ENCODE measurements at places on chromosomes 1 and 21. TPM values are rescaled to one million over a fixed set of nuclear protein-coding genes. Genes with fewer than 3 reads are reported as not detected.
A peak's percentile ranks its signal among the peaks of the same experiment; 100 is the strongest.

DNA sequence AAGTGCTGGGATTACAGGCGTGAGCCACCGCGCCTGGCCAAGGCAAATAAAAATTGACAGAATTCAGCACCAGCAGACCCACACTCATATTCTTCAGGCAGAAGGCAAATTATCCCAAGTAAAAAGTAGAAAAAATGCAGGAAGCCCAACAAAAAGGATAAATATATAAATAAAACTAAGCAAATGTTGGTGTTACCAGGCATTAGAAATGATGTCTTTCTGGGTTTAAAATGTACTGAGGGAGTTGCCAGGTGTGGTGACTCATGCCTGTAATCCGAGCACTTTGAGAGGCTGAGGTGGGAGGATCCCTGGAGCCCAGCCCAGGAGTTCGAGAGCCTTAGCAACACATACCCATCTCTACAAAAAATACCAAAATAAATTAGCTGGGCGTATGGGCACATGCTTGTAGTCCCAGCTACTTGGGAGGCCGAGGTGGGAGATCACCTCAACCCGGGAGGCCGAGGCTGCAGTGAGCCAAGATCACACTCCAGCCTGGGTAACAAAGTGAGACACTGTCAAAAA, 6.3 kb downstream of the INTS11 start:
- DNase-seq: peak; percentile 78

GRCh38 chr1:117630423-117630998, 24.7 kb downstream of the TENT5C start:
- no peak for DNase-seq

GRCh38 chr1:55060133-55060999, 21.0 kb downstream of the PCSK9 start:
- DNase-seq: no peak

DNA sequence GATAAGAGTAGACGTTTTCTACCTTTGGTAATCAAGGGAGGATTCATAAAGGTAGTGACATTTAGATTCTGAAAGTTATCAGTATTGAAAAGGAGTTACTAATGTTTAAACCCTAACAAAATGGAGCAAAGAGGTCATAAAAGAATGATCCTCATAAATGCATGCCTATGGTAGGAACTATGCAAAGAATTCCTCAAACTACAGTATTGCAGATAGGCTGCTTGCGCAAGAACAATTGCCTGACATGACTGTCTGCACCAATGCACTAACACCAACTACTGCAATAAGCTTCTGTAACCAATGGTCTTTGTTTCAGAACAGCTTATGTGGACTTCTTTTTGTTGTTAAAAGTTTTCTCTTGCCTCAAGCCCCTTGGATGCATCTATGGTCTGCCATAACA, 597.3 kb upstream of the ADGRL4 start:
- DNase-seq: no peak

DNA sequence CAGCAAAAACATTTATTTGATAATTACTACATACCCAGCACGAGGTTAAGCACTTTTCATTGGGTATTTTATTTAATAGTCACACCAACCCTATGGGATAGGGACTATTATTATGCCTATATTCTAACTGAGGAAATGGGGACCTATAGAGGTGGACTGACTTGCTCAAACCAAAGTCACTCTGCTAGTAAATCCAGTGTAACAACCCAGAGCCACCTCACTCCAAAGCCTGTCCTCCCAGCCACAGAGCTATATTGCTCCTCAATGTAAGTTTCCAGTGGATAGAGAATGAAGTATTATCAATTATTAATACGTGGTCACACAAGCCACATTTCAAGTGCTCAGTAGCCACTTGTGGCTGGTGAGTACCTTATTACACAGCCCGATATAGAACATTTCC, 97.5 kb downstream of the RGS2 start:
- no peak for DNase-seq

DNA sequence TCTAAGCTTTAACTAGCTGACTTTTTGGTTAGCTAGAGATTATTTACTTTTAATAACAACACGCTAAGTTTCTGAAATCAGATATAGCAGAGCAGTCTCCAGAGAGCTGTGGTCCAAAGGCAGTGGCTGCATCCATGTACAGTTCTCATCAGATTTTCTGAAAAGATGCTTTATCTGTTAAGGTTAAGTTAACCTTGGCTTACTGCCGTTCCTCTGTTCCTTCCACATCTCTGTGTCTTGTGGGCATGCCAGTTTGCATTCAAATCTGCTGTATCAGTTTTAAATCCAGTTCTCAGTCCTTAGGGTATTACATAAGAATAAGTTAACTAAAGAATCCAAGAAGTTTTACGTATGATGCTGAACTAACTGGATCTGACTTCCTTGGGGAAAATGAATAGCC, 46.8 kb downstream of the SPATA46 start:
- DNase-seq: no peak

- no peak for DNase-seq
Observed at GRCh38 chr1:244598611-244599010, 54.3 kb upstream of the DESI2 start.

DNA sequence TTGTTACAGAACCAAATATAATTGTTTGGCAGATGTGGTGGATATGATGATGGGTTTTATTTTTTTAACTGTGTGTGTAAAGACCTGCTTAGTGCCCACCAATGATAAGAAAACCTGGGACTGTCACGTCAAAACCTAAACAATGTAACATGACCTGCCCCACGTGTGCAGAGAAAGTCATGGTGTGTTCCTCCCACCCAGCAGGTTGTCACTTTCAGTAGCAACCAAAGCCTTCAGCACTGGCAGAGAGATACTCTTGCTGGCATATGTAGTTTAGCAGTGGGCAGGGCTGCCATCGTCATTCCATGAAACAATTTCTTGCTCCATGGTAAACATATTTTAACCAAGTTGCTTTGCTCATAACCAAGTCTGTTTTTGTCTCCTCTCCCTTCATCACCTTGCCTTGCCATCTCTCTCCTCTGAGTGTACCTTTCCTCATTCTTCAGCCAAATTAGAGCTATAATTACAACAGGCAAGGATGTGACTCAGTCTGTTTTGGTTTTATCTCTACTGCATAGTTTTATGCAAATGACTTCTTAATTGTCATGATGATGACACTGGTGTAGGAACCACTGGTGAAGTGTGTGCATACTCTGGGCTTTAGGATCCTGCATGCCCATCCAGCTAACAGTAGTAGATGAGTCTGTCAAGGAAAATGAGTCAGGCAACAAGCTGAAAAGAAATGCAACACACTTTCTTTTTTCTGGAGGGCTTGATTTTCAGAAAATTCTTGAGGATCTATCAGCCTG, 150.3 kb downstream of the EDEM3 start:
- DNase-seq: no peak

- no peak for DNase-seq
Observed at GRCh38 chr1:231839999-231840398, 213.4 kb downstream of the DISC1 start.

DNA sequence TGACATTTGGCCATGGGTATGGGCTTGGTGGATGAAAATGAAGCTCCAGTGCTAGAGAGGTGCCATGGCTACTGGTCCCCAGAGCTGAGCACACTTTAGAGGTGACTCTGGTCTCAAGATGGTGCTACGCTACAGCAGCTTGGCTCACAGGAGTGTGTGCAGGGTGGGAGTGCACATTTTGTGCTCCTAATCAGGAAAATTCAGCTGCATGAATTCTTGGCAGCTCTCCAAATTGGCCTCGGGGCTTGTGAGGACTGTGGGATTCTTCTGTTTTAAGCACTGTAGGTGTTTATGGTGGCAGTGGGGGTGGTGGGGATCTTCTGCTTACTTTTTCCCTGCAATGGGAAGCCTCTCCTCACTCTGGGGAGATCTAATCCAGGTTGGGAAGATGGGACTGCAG, 17.3 kb upstream of the TIPRL start:
- no peak for DNase-seq

DNA sequence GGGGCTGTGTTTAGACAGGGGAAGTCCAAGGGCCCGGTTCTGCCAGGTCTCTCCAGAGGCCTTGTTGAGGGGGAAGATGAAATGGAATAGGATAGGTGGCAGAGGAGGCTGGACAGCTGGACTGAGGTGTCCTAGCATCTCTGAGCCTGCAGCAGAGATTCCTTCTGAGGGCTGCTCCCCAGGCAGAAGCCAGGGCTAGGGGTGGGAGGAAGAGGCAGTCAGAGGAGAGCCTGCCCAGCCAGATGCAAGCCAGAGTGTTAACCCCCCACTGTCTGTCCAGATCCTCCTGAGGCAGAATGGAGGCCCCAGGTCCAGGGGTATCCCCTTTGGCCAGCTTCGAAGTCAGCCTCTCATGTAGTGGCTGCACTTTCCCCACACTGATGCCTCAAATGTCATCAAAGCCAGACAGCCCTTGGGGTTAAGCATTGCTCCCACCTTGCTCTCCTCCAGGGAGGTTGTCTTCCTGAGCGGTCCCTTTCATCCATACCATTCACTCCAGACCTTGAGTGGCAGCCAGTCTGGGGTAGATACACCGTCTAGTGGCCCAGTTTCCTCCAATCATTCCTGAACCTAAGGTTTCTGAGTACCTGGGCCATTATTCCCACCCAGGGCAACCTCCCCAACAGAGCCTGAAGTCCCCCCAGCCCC, 1.7 kb downstream of the CSF1 start:
- no peak for DNase-seq

GRCh38 chr1:20032425-20032824, 37.6 kb upstream of the PLA2G5 start:
- no peak for DNase-seq

GRCh38 chr1:38932571-38932970, 9.1 kb downstream of the RHBDL2 start:
- no peak for DNase-seq

- peak; percentile 33 for DNase-seq
Observed at GRCh38 chr1:198156111-198156744, 570 bp upstream of the NEK7 start.

- DNase-seq: no peak
Observed at GRCh38 chr1:119116725-119117124, 23.7 kb downstream of the WARS2 start.

DNA sequence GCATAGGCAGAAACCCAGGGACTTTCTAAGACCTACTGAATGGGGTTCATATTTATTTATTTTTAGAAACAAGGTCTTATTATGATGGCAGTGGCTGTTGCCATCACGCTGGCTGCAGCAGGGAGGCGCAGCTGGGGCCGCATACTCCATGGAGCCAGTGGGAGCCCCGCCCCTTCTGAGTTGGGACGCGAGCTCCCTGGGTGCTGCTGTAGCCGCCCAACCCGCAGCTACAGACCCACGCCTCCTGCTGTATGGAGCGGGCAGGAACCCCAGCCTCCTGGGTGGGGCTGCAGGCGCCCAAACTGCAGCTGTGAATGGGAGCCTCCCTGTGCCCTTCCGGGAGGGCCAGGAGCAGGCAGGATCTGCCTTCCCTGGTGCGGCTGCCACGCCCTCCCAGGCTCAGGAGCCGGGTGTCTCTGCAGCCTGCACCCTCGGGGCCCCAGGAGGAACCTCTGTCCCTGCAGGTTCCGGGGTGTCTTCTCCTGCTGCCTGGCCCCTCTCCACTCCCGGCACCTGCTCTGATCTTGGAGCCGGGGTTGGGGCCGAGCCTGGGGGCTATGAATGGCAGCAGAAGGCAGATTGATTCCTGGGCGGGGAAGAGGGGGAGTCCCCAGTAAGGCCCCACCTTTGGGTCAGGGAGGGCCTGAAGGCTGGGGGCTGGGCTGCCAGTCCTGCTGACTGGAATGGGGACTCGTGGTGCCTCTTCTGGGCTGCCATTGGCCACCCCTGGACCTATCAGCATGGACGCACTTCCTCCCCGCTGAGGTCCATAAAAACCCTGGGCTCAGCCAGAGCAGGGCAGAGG, 66.5 kb upstream of the LRRN2 start:
- DNase-seq: no peak

- DNase-seq: no peak
Observed at GRCh38 chr1:162178432-162178831, 108.9 kb downstream of the NOS1AP start.

- no peak for DNase-seq
Observed at GRCh38 chr21:40335704-40336103, 468.5 kb downstream of the PCP4 start.

DNA sequence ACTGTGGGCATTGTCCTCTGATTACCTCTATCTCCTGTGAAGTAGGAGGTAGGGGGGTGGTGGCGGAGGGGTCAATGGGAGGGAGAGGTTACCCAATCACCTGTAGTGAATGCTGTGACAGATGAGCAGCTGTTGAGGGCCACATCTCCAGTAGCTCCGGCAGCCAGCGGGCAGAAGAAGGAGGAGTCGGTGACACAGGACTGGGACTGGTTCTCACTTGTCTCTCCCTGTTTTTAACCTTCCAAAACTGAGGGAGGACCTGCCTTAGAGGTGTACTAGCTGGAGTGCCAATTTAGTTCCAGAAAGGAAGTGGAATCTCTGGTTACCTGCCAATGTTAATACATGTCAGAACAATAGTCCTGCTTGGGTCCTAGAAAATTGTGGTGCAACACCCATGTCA, 56.2 kb upstream of the ENAH start:
- no peak for DNase-seq

DNA sequence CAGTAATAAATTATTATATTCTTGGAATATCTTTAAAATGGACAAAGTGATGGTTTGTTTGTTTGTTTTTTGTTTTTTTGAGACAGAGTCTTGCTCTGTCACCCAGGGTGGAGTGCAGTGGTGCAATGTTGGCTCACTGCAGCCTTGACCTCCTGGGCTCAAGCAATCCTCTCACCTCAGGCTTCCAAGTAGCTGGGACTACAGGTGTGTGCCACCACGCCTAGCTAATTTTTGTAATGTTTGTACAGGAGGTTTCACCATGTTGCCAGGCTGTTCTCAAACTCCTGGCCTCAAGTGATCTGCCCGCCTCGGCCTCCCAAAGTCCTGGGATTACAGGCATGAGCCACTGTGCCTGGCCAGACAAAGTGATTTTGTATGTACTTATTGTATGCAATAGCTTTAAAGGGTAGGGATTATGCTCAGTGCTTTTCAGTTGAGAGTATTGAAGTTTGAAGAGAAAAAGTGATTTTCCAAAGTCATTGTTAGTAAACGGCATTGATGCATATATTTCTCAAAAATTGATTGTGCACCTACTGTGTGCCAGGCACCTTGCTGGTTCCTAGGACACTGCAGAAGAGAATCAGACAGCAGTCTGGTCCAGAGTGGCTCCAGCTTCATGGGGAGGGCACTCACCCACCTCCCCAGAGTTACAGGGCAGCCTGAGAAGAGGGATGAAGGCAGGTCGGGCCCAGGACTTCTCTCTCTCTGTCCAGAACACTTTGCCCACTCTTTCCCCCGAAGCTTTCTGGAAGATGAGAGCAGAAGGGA, 34.2 kb upstream of the TTC22 start:
- DNase-seq: no peak

GRCh38 chr1:89945852-89946476, 48.9 kb upstream of the ZNF326 start:
- no peak for DNase-seq

Gene MFAP2
- total RNA-seq: 12.6 TPM

Gene ABCA4
- total RNA-seq: 0.20 TPM

Gene SMCP
- not detected for total RNA-seq

Gene OR2L13
- 0.87 TPM for total RNA-seq

Gene KRTAP11-1
- not detected for total RNA-seq

Gene SELL
- 2.8 TPM for total RNA-seq

Gene PIGR
- total RNA-seq: 0.22 TPM

Gene DISP1
- 15.5 TPM for total RNA-seq

Gene OR14K1
- total RNA-seq: not detected

Gene SPRR1B
- total RNA-seq: not detected

Gene REN
- total RNA-seq: not detected

Gene GPR3
- total RNA-seq: not detected
